ENCODE measurements at places on chromosomes 4 and X.

GRCh38 chrX:2547736-2548135 lies 47.0 kb upstream of the DHRSX start:
- DNase-seq = no peak

DNA sequence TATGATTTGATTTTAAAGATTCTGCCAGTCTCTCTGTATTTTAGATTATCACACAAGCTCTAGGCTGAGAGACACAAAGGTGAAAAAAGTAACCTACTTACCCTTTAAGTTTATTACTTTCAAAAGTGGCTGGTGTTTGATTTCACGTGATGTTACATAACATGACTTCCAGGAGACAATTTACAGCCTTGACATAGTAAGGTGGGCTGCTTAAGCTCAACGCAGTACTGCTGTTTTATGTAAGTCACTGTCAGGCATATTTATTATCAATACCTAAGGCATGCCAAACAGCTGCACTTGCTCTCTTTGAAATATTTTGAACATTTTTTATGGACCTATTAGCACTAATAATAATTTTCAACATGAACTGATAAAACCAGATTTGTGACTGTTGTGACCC lies 451.5 kb upstream of the FAM241A start:
- no peak for DNase-seq

- no peak for DNase-seq
Measured at GRCh38 chrX:13473442-13474163, 95.8 kb upstream of the EGFL6 start.

- DNase-seq = no peak
Measured at GRCh38 chr4:132108784-132109183, 1040.3 kb upstream of the PCDH10 start.
